ENCODE measurements at places on chromosomes 2 and 18. TPM values are rescaled to one million over a fixed set of nuclear protein-coding genes. Genes with fewer than 3 reads are reported as not detected.

The CFC1 gene
- total RNA-seq: not detected

The ANKRD62 gene
- total RNA-seq: 0.29 TPM

The ALPI gene
- total RNA-seq: not detected

The DYNAP gene
- total RNA-seq: not detected

The KYNU gene
- 165 TPM for total RNA-seq

The TMEM169 gene
- total RNA-seq: 0.16 TPM

The CHRND gene
- total RNA-seq: not detected

The BMP10 gene
- total RNA-seq: not detected

The ARHGEF4 gene
- total RNA-seq: 2.9 TPM

The COL3A1 gene
- 0.53 TPM for total RNA-seq

The XIRP2 gene
- total RNA-seq: not detected

The ZDBF2 gene
- total RNA-seq: 13.1 TPM

The SH2D6 gene
- 0.66 TPM for total RNA-seq

The FOXI3 gene
- total RNA-seq: 0.66 TPM

The BUB1 gene
- total RNA-seq: 51.9 TPM

The MEP1B gene
- total RNA-seq: not detected

The TBR1 gene
- not detected for total RNA-seq

The HOXD11 gene
- total RNA-seq: 0.37 TPM

The LRATD1 gene
- 0.18 TPM for total RNA-seq

The SGPP2 gene
- total RNA-seq: not detected

The ANKRD30B gene
- 7.3 TPM for total RNA-seq

The ATL2 gene
- total RNA-seq: 130 TPM

The G6PC2 gene
- total RNA-seq: not detected

The MPP4 gene
- total RNA-seq: 0.11 TPM

The MOGAT1 gene
- total RNA-seq: not detected

The SRD5A2 gene
- not detected for total RNA-seq

The CFAP65 gene
- 0.16 TPM for total RNA-seq

The CFAP53 gene
- total RNA-seq: 0.35 TPM

The IL36A gene
- not detected for total RNA-seq

The CACNB4 gene
- 0.35 TPM for total RNA-seq

The IL1RL2 gene
- not detected for total RNA-seq

The TRIM54 gene
- not detected for total RNA-seq

The ALKAL2 gene
- total RNA-seq: not detected

The LOXHD1 gene
- not detected for total RNA-seq

The INPP5D gene
- total RNA-seq: 0.50 TPM

The AQP12B gene
- total RNA-seq: not detected

The UGT1A4 gene
- total RNA-seq: not detected

The CFAP210 gene
- not detected for total RNA-seq

The SCYGR4 gene
- not detected for total RNA-seq

The ACMSD gene
- total RNA-seq: not detected

The CLASP1 gene
- 31.2 TPM for total RNA-seq

The PROM2 gene
- total RNA-seq: not detected

The CBLN2 gene
- total RNA-seq: not detected

The SERPINB7 gene
- total RNA-seq: 0.21 TPM

The STEAP3 gene
- total RNA-seq: 8.5 TPM

The CD226 gene
- 0.77 TPM for total RNA-seq

The PCARE gene
- total RNA-seq: not detected

All from SK-MEL-5 (cell line).